Heart right ventricle (tissue), 16 donors: ENCODE measurements at places on chromosomes 4 and X. TPM values are rescaled to one million over a fixed set of nuclear protein-coding genes. Genes with fewer than 3 reads are reported as not detected.

SPARCL1 gene
- 154 TPM for total RNA-seq

MAGEA2 gene
- not detected for total RNA-seq

MAGEA3 gene
- total RNA-seq: not detected

RADX gene
- 1.1 TPM for total RNA-seq

DNA sequence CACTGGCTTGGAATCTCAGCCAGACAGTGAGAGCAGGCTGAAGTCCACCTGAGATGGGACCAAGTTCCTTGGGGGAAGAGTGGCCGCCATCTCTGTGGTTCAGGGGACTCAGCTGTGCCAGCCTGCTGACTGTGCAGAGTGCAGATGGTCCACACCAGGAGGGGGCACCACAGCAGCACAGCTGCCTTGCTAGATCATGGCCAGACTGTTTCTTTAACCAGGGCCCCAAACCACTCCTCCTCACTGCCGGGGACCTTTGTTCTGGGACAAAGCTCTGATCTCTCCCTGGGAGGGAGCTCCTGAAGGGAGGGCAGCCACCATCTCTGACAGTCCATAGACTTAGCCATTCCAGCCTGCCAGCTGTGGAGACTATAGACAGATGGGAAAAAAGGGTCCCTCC is 2189.6 kb downstream of the PCDH7 start:
- DNase-seq: no peak

GRCh38 chrX:39911278-39911897 is 186.4 kb downstream of the BCOR start:
- DNase-seq: no peak

DNA sequence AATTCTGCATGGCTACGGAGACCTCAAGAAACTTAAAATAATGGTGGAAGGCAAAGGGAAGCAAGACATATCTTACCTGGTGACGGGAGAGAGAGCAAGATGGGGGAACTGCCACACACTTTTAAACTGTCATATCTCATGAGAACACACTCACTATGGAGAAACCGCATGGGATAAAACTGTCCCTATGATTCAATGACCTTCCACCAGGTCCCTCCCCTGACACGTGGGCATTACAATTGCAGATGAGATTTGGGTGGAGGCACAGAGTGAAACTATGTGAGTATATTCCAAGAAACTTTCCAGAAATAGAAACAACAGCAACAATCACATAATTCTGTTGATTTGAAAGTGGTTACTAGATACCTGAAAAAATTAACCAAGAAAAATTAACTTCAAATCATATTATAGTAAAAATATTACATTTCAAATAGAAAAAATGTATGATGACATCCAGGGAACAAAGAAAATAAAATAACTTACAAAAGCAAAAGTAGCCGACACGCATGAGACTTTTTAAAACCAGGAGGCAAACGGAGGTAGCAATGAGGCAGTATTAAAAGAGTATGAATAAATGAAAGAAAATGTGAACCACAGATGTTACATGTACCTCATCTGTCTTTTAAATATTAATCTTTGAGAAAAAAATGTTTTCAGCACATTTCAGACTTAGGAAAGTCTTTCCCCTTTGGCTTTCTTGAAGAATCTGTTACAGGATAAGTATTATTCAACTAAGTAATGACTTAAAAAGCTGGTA is 879.5 kb downstream of the TECRL start:
- DNase-seq: no peak

DNA sequence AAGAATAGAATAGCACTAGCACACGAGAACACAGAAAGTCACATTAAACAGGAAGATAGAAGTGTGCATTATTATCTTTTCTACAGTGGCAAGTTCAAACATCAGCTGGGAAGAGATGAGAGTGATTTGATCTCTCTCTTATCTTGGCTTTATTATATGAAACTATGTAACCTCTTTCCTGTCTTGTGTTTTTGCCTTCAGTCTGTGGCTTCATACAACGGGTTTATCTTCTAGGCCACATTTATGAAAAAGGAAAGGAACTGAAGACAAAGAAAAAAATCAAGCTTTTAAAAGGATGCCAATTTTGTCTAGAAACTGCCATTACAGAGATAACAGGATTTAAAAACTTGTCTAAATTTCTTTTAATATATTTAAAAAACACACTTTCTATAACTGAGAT is 983.6 kb downstream of the RPA4 start:
- no peak for DNase-seq

- no peak for DNase-seq
Observed at GRCh38 chr4:102715057-102715456, 45.7 kb downstream of the MANBA start.
